Stimulated activated CD4-positive, alpha-beta T cell treated with anti-CD3 and anti-CD28 coated beads, Interleukin-1b, Interleukin-23, amount 100 ng/mL, for 1 hour (primary cell): ENCODE measurements at places on chromosomes 7 and 10.

GRCh38 chr10:56823849-56824248 is 462.8 kb upstream of the ZWINT start:
- DNase-seq, result no peak

GRCh38 chr7:139687211-139687954 is 90.4 kb downstream of the HIPK2 start:
- DNase-seq, result no peak

DNA sequence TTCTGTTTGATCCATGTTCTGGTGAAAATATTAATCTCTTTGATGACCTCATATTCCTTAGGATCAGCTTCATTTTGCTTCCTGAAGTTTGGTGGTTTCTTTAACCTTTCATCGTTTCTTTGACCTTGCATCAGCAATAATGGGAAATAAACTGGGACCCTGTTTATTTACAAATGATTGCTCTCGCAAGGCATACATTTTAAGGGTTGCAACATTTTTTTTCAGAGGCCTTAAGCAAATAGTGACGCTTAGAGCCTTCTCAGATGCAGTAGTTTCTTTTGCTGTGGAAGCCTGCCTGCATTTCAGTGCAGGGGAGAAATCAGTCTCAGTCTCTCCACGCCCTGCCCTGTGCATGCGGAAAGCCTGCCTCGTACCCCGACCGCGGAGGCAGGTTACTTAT is 139.1 kb upstream of the NPS start:
- DNase-seq, result no peak

GRCh38 chr10:600234-600633 is 89.2 kb downstream of the DIP2C start:
- DNase-seq, result no peak

- no peak for DNase-seq
These were observed 108.9 kb upstream of the CCZ1B start for GRCh38 chr7:6934981-6935380.

- no peak for DNase-seq
These were observed 425 bp upstream of the MTG1 start for GRCh38 chr10:133393401-133394063.

- no peak for DNase-seq
These were observed 275.5 kb downstream of the PLXNA4 start for GRCh38 chr7:132300599-132301277.
